ENCODE measurements at places on chromosomes 3 and 15.

GRCh38 chr3:48215019-48215418, 8.3 kb upstream of the CAMP start:
- no peak for DNase-seq

DNA sequence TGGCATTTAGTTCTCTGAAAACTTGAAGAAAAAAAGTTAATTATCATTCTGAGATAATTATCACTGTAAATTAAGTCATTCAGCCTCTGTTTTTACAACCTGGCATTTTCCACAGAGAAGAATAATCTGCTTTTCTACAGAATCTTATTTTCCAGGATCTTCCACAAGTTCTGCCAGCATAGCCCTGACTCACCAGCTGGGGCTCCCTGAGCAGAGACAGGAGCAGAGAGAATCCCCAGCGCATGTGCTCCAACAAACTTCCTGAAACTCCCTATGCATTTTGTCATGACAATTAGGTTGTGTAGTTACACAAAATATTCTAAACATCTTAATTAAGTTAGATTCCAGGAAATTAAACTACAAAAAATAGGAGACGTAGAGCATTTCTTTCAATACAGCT, 32.1 kb upstream of the TMEM207 start:
- DNase-seq, result no peak

- DNase-seq, result no peak
Measured at GRCh38 chr3:139377378-139377777, 12.1 kb downstream of the COPB2 start.

- no peak for DNase-seq
Measured at GRCh38 chr3:59802045-59802444, 752.2 kb upstream of the CFAP20DC start.

- DNase-seq, result no peak
Measured at GRCh38 chr3:176362191-176362731, 835.0 kb downstream of the TBL1XR1 start.

DNA sequence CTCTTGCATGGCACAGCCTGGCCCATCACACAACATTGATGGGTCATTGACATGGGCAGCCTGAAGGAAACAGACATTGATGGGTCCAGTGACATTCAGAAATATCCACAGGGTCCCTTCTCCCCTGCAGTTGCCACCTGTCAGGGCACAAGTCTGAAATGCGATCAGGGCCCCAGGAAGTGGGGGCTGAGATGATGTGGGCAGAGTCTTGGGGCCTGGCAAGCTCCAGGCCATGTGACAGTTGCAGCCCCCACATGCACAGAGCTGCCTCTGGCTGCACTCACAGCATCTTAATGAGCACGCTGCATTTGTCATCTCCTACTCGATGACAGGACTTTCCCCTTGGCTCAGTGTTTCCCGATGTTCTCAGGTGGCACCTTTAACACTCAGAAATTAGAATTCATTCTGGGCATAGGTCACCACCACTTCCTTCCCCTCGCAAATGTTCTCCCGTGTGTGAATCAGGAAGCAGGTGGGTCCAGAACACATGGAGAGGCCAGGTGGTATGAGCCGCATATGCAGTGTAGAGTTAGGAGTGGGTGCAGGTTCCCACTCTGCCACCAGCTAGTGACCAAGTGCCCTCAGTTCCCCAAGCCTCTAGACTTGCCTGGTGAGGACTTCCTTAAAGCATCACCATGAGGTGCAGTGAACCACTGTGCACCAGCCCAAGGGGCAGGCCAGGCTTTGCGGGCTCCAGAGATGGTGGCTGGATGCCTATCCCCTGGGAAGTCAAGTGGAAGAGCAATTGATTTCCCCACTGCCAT, 1.6 kb upstream of the TXNRD3 start:
- no peak for DNase-seq

- no peak for DNase-seq
Measured at GRCh38 chr3:45990181-45990580, 5.4 kb downstream of the FYCO1 start.

DNA sequence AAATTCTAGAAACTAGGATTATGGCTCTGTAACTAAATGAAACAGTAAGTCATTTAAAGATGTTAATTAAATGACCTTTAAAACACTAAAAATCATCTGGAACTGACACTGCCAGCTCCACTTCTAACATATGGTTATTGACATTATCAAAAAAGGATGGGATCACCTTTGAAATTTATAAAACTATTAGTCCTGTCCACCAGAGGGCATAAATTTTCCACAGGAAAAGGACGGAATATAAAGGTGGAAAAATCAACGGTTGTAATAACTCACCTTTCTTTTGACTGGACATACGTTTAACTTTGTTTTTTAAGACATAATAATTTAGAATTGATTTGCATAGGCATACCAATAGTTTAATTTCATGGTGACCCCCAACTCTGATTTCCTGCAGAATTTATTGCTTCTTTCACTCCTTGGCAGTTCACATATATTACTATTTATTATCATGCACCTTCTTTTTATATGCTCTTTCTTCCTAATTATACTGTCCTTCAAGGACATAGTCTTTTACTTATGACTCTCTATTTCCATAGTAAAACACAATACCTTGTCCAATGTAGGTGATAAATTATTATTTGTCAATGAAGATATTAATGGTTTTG, 345.7 kb downstream of the CADM2 start:
- no peak for DNase-seq

DNA sequence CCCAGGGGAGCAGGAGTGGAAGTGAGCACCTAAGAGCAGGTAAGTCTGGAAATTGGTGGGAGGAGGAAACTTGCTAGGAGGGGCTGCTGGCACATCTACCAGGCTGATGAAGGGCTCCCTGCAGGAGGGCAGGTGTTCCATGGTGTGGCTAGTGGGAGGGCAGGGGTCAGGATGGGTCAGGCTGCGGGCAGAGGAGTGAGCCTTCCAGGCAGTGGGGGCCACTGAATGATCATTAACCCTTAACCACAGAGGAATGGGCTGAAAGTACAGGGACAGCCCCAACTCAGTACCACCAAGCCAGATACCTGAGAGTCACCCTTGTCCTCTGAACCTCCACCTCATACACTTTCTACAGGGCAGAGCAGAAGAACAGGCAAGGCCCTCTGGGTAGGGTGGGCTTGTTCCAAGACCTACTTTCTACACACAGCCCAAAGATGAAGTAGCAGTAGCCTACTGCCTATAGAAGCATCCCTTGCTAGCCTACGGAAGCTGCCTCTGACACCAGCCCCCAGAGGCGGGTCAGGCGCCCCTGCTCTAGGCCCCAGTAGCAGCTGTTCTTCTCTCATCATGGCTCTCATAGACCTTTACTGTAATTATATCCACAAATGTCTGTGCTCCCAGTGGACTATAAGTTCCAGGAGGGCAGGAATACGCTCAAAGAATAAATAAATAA, 4.6 kb downstream of the RAB6B start:
- no peak for DNase-seq

DNA sequence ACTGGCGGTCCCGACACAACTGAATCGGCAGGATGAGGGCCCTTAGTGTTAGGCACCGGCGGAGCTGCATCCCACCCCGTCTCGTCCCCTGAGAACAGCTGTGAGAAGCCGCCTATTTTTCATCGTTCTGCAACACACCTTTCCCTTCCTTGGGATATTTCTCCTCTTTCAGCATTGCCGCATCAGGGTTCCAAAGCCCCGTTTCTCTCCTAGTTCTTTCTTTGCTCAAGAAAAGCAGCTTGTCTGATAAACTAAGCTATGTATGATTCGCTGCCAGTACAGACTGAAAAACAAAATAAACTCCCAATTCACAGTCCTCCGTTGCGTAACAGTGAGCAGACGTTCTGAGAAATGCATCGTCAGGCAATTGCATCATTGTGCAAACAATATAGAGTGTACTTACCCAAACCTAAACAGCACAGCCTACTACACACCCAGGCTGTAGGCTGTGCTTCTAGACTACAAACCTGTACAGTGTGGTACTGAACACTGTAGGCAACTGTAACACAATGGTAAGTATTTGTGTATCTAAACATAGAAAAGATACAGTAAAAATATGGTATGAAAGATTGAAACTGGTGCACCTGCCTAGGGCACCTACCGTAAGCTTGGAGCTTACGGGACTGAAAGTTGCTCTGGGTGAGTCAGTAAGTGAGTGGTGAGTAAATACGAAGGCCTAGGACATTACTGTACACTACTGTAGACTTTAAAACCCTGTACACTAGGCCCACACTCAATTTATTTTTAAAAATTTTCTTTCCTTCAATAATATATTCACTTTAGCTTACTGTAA, 8.9 kb upstream of the ADAMTS17 start:
- no peak for DNase-seq

DNA sequence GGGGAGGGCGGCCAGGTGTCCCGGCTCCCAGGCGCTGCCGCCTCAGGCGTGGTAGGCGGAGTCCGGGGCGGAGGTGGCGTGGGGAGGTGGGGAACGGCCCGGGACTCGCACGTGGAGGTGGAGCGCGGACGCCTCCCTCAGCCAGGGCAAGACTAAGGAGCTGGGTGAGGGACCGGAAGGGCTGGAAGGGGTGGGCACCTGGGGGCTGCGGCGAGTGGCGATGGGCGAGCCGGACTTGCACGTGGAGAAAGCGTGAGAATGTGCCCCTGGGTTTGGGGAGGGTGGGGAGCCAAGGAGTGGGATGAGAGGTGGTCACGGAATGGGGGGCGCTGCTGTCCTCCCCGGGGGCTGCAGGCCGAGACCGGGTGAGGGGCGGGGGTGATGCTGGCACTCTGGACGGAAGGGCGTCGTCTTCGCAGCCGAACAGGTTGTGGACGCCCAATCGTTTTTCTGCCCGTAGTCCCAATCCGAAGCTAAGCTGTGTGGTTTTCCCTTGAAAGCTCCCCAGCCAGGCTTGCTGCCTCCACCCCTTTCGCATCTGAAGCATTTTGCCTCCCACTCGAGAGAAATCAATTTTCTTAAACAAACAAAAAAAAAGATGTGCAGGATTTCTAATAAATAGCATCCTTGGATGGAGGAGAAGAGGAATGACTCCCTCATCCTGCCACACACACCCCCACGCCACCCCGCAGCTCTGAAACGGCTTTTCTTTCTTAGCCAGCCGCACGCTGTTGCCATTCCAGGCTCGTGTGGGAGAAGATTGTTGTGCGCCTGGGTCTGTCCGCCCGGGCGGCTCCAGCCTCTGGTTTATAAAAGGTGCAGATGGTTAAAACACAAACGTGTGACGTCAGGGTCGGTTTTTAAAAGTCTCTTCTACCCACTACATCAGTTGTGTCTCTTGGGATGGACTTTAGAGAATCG, 62.5 kb upstream of the ANKRD28 start:
- DNase-seq, result no peak

Data from stimulated activated CD4-positive, alpha-beta T cell treated with anti-CD3 and anti-CD28 coated beads, Interleukin-15, amount 100 ng/mL, for 1 hour (primary cell).